ENCODE measurements at places on chromosomes 3 and 15. TPM values are rescaled to one million over a fixed set of nuclear protein-coding genes. Genes with fewer than 3 reads are reported as not detected.
A peak's percentile ranks its signal among the peaks of the same experiment; 100 is the strongest.

The STAC gene
- total RNA-seq = not detected

The TMPRSS7 gene
- total RNA-seq = 0.09 TPM

- H3K27ac ChIP-seq = no peak overlapping the region
- H3K4me3 ChIP-seq = no peak overlapping the region
- H3K4me1 ChIP-seq = peaks cover 5% of the 10 kb centered on the region
- no peak for DNase-seq
These were observed 20.8 kb upstream of the BCL2A1 start for GRCh38 chr15:79991826-79992225.

- H3K36me3 ChIP-seq = no peaks in the 10 kb centered on the region
- H3K4me1 ChIP-seq = no peaks in the 10 kb centered on the region
- peaks cover 7% of the 10 kb centered on the region for H3K27me3 ChIP-seq
- DNase-seq = no peak
- no peak overlapping the region for H3K27ac ChIP-seq
These were observed 158.8 kb downstream of the ERC2 start for GRCh38 chr3:56309465-56309864.

GRCh38 chr3:23778446-23778845 lies 27.3 kb upstream of the UBE2E1 start:
- H3K36me3 ChIP-seq = no peaks in the 10 kb centered on the region
- no peaks in the 10 kb centered on the region for H3K4me1 ChIP-seq
- no peak overlapping the region for H3K4me3 ChIP-seq
- H3K27ac ChIP-seq = no peak overlapping the region
- H3K27me3 ChIP-seq = peaks cover 17% of the 10 kb centered on the region
- no peak for DNase-seq

GRCh38 chr3:173993299-173993698 lies 595.8 kb downstream of the NLGN1 start:
- no peaks in the 10 kb centered on the region for H3K27me3 ChIP-seq
- no peaks in the 10 kb centered on the region for H3K4me1 ChIP-seq
- no peak overlapping the region for H3K27ac ChIP-seq

DNA sequence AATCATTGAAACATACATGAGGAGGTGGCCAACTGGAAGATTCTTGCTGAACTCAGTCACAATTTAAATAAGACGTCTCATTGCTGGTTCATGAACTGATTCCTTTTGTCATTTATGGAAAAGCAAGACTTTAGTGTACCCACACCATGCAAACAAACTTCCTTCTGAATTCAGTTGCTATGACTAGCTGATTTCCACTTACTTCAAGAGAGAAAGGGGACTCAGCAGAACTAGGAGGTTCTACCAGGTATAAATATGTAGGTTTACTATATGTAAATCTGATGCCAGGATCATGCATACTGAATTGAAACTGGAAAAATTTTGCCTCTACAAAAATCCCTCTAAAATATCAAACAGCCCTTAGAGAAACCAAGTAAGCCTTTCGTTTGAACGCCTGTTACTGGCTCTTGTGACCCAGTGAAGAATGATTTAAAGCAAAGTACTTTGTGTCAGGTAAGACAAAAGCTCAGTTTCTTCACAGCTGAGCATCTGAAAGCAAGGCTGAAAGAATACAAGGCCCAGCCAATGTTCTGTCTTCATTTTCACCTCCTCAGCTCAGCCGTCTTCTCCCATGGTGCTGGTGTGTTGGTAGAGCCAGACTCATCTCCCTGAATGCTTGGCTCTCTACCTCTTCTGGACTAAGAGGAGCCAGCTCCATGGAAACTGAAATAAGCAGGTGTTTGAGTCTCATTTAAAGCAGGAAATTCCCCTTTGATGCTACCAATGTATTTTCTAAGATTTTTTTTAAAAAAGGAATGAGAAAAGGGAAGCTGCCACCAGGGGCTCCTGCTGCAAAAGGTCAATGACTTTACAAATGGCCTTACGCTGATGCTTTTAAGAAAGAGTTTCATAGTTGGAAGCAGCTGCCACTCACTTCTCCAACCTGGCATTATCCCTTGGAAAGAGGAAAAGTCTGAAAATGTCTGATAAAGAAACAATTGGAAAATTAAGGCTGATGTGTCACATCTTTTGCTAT lies 301.6 kb downstream of the EFHB start:
- no peaks in the 10 kb centered on the region for H3K4me1 ChIP-seq
- peaks cover 3% of the 10 kb centered on the region for H3K36me3 ChIP-seq
- no peak overlapping the region for H3K27ac ChIP-seq
- no peaks in the 10 kb centered on the region for H3K27me3 ChIP-seq

DNA sequence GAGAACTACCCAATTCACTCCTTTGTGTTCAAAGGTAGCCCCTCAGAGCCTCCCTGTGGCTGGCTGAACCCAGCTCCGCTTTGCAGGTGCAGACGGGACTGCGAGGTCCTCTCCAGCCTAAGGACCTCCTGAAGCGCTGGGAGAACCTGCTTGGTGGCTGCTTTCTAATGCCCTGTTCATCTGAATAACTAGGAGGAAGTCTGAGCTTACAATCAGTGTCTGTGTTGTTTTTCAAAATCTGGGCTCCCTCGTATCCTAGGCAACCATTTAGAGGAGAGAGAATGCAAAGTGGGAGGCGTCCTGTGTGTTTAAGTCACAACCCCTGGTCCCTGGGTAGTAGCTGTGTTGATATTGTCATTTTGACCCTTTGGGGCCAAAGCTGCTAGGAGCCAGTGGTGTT lies 99.9 kb downstream of the GABRG3 start:
- no peaks in the 10 kb centered on the region for H3K4me1 ChIP-seq
- peaks cover 6% of the 10 kb centered on the region for H3K36me3 ChIP-seq
- no peak for DNase-seq
- H3K27me3 ChIP-seq = no peaks in the 10 kb centered on the region
- no peak overlapping the region for H3K27ac ChIP-seq

- peak; percentile 28 for DNase-seq
- peak overlapping the region; percentile 97 for H3K27ac ChIP-seq
- H3K4me3 ChIP-seq = peak overlapping the region; percentile 69
- H3K4me1 ChIP-seq = peaks cover 38% of the 10 kb centered on the region
These were observed 22.5 kb downstream of the POPDC2 start for GRCh38 chr3:119637679-119638477.

- H3K4me1 ChIP-seq = no peaks in the 10 kb centered on the region
- H3K36me3 ChIP-seq = no peaks in the 10 kb centered on the region
- no peak overlapping the region for H3K27ac ChIP-seq
- no peaks in the 10 kb centered on the region for H3K27me3 ChIP-seq
These were observed 626.2 kb downstream of the IGSF11 start for GRCh38 chr3:118408431-118408830.

- H3K27ac ChIP-seq = no peak overlapping the region
- H3K4me3 ChIP-seq = no peak overlapping the region
- no peaks in the 10 kb centered on the region for H3K4me1 ChIP-seq
- peaks cover 10% of the 10 kb centered on the region for H3K27me3 ChIP-seq
These were observed 21.9 kb downstream of the TPRA1 start for GRCh38 chr3:127568586-127568985.

GRCh38 chr3:71050538-71051258 lies 532.8 kb downstream of the FOXP1 start:
- H3K4me1 ChIP-seq = peaks cover 67% of the 10 kb centered on the region
- H3K4me3 ChIP-seq = peak overlapping the region; percentile 69
- H3K36me3 ChIP-seq = peaks cover 47% of the 10 kb centered on the region
- H3K27ac ChIP-seq = peak overlapping the region; percentile 92
- no peaks in the 10 kb centered on the region for H3K27me3 ChIP-seq

GRCh38 chr15:55590788-55591187 lies 2.6 kb upstream of the PYGO1 start:
- H3K4me3 ChIP-seq = no peak overlapping the region
- H3K36me3 ChIP-seq = no peaks in the 10 kb centered on the region
- DNase-seq = no peak

GRCh38 chr15:71532994-71533393 lies 277.4 kb upstream of the NR2E3 start:
- no peak overlapping the region for H3K4me3 ChIP-seq
- DNase-seq = no peak
- no peaks in the 10 kb centered on the region for H3K4me1 ChIP-seq
- H3K27ac ChIP-seq = no peak overlapping the region
